GM23338 (cell line): ENCODE measurements at places on chromosomes 5 and 9.

GRCh38 chr5:97049175-97049574 is 93.2 kb downstream of the LIX1 start:
- no peak for DNase-seq

DNA sequence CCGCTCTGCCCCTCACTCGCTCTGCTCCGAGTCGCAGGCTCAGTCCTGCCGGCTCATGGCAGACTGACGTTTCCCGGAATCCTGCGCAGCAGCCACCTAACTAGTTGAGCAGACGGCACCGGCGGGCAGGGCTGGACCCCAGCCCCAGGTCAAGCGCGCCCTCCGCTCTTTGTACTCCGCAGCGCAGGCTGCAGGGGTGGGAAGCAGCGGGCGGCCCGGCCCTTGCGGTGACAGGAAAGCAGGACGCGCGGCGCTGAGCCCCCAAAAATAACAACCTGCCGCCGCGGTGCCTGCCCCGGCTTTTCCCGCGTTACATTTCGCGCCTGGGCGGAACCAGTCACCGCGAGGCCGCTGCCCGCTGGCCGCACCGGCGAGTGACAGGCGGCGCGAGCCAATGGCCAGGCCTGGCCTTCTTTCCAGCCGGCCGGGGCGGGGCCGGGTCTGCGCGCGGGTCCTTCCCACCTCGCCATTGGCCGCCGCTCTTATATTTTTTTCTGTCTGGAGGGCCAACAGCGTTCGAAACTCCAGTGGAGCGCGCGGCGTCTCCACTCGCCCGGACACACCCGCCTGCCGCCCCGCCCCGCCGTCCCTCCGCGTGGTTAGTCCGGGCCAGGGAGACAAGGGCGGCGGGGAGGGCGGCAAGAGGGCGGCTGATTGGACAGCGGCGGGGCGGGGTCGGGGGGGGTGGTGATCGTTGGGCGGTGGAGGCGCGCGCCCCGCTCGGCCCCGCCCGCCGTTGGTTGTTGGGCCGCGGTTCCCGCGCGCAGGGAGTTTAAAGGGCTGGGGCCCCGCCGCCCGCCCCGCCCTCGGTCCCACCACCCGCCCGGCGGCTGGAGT is at the start of gene ZNF367:
TSS of gene ZNF367 (minus strand) at position 288 of the 837 bp plus-strand sequence. CDS start 338 bp downstream, outside the sequence.
- DNase-seq = peak; percentile 95

- DNase-seq = no peak
Measured at GRCh38 chr9:68443624-68444023, 87.2 kb downstream of the PGM5 start.

DNA sequence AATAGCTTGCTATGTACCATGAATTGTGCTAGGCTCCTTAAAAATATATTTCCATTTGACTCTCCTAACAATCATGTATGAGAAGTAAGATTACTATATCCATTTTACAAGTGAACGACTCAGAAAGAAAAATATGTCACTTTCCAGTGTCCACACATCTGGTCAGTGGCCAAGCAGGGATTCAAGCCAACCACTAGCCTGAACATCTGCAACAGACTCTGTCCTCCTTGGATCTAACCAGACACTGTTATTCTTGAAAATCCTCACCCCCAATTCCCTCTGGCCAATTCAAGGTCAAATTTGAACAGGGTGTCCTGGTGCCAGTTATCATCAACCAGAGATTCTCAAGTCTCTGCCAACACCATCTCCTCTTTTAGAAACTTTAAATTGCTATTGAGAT is 344.1 kb upstream of the WWC1 start:
- DNase-seq = no peak
